ENCODE measurements at places on chromosomes 7 and 10. TPM values are rescaled to one million over a fixed set of nuclear protein-coding genes. Genes with fewer than 3 reads are reported as not detected.

DNA sequence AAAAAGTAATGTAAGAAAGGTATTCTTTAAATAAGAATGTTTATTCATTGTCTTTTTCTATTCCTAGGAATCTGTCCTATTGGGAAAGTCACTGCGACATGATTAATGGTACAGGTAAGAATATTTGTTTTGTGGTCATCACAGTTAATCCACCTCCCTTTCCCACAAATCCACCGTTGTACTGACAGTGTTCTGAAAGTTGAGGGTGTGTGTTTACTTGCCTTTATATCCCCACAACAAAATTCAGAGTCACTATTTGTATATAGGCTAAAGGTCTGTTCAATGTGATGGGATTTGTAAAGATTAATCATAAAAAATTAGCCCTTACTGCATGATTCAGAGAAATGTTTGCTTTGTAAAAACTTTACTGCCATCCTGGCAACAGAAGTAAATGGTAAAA is 27.9 kb downstream of the CD36 start:
- DNase-seq, result no peak

GRCh38 chr10:124997771-124998623 is 56.1 kb downstream of the ZRANB1 start:
- no peak for DNase-seq

DNA sequence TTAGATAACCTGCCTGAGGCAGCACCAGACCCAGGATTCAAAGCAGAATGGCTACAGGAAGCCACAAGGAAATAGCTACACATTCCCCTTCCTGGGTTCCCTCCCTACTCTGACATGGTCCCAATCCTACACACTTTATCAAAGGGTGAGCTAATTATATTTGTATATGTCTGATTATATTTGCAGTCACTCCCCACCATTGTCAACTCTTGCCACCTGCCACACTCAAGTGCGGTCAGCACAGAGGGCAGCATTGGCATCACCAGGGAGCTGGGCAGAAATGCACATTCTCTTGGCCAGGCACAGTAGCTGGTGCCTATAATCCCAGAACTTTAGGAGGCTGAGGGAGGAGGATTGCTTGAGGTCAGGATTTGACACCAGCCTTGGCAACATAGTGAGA is 114.1 kb upstream of the PDLIM1 start:
- no peak for DNase-seq

DNA sequence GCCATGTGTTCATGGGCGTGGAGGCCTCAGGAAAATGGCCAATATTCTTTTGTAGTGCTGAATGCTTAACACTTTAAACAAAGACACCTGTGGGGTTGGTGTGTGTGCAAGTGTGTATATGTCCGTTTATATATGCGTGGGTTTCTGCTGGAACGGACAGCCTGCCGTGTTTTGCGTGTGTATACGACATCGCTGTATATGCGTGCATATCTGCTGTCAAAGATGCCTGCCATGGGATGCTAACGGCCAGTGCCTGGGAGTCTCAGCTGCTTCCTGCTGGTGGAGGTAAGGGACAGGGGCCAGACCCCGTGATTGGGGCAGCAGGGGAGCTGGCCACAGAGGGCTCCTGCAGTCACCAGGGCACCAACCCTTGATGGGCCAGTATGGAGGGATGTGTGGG is 216.3 kb upstream of the SHH start:
- no peak for DNase-seq

DNA sequence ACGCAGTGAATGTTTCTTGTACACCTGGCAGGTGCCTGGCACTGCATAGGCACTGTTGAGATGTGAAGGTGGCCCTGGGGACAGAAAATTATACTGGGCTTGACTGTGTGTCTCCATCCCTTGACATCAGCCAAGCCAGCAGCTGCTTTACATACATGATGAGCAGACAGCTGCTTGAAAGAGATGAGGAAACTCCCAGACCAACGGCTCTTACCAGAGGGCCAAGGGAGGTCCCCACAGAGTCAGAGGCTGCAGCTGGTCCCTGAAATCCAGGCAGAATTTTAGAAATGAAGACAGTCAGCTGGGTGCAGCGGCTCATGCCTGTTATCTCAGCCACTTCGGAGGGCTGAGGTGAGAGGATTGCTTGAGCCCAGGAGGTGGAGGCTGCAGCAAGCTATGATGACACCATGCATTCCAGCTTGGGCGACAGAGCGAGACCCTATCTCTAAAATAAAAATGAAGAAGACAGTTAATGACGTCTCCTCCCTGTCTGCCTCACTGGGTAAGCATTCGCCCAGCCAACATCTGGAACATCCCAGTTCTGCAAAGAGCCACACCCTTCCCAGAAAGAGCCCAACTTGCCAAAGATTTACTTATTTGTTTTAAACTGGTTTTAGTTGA is 17.6 kb downstream of the LIMK1 start:
- no peak for DNase-seq

DNA sequence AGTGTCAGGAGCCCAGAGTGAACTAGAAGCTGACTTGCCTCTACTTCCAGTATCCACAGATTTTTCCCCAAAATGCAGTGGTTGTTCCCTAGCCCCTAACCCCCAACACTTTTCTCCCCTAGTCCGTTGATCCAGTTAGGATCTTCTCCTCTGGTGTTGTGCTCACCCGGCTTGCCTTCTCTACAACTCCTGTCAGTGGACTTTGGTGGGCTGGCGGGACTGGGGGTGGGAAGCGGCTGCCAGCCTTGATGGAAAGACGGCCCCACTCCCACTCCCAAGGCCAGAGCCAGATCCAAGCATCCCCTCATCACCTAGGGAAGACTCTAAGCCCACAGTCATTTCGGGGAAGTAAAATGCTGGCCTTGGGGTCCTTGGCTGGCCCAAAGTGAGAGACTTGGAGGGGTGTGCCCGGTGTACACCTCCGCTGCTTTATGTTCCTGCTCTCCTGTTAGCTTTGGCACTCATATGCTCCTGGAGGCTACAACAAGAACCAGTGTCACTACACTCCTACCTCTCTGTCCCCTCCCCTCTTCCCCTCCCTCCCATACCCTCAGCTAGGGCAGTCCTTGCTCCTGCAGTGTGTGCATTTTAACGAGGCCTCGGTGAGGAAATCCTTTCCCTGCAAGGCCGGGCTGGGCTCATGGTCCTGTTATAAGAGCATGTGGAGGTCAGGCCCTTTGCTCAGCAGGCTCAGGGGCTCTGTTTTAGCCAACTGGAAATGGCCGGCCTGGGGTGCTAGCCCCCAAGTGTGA is 930 bp upstream of the HOXA10 start:
- DNase-seq, result no peak

DNA sequence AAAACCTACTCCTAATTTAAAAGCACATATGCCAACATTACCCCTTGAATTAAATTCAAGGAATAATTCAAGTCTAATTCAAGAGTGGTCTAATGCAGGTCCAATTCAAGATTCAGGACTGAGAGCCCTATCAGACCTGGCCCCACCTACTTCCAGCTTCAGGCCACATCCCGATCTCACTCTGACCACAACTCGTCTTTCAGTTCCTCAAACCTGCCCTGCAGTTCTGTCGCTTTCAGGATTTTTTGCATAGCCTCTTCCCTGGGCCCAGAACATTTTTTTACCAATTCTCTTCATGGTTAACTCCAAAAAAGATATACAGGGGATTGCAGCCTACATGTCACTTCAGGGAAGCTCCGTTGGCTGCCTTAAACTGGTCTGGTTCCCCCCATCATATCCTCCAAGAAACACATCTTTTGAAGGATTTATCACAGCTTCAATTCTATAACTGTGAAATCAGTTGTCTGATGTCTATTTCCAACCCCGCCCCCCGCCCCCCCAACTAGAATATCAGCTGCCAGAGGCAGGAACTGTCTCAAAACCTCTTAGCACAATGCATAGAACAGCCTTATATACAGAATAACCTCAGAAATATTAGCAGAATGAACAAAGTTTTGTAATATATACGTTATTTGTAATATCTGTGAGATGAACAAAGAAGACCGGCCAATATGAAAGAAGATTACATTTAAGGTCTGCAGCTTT is 20.8 kb downstream of the CCDC6 start:
- DNase-seq, result no peak

DNA sequence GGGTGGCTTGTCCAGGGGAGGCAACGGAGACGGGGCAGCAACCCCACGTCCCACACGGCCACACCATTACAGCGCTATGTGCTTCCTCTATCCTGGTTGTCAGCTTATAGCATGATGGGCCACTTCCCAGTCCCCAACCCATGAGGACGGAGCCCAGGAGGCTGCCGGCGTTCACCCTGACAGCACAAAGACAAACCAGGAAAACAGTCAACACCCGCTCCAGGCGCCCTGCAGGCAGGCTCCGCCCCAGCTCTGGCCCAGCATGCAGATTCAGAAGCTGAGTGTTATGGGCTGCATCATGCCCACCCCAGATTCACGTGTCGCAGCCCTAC is 14.8 kb downstream of the WDR86 start:
- DNase-seq, result no peak

- peak; percentile 14 for DNase-seq
Observed at GRCh38 chr7:91288208-91288824, 24.1 kb downstream of the FZD1 start.

GRCh38 chr10:82310839-82311238 is 435.8 kb downstream of the NRG3 start:
- DNase-seq, result no peak

DNA sequence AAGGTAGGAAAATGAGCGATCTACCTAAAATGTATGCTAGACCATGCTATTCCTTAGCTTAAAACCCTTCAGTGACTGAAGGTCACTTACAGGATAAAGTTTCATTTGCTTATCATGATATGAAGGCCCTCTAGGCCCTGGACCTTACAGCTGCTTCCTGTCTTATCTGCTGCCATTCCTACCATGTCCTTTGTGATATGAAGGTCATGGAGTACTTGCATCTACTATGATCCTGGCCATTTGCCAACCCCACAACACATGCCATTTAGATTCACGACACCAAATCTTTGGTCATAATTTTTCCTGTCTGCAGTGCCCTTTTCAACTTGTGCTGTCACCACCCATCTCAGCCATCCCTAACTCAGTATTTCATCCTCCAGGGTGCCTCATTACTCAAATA is 181.8 kb upstream of the MDFIC start:
- DNase-seq, result no peak

GRCh38 chr10:133012573-133013359 is 70.4 kb upstream of the CFAP46 start:
- DNase-seq, result peak; percentile 33

DNA sequence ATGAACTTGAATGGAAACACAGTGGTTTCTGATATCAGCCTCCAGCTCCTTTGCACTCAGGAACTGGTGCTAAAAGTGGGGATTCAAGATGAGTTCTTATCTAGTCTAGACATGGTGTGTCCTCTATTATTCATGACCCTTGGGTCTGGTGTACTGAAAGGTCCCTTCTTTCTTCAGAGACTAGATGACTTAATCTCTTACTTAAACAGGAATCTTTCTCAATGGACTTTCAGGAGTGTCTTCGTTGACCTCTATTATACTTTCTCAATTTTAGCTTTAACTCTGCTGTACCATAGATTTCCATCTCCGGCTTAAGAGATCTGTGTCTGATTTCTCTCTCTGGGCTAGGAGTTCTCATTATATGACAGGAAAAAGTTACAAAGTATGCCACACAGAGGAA is 83.5 kb upstream of the INHBA start:
- no peak for DNase-seq

DNA sequence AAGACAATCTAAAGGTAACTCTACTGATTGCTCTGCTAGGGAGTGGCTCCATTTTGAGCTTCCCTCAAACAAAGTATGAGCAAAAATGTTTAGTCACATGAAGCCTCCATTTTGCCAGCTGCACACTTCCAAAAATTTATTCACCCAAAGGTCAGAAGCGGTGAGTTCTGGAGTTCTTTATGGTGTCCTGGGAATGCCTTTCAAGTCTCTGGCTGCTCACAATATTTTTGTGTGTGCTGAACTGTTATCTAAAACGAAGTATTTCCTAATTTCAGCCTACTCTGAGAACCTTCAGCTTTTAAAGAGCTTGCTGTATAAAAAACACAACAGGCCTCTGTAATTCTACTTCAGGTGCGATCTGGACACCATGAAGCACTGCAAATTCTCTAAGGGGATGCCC is 15.6 kb downstream of the NRCAM start:
- DNase-seq, result no peak

DNA sequence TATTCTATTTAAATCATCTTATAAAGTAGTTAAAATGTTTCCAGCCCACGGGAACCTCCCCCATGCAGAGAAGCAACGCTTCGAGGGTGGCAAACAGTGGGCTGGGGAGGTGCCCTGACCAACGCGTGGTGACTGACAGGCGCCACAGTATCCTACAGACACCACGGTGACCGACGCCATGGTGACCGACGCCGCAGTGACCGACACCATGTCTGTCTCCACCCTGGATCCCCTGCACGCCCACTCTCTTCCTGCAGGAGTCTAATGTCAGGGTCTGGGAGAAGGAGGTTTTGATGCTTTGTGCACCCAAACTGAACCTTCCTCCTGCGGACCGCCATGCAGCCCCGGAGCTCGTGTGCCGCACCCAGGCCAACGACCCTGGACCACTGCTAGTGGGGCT is 464.4 kb downstream of the PTPRN2 start:
- DNase-seq, result no peak

DNA sequence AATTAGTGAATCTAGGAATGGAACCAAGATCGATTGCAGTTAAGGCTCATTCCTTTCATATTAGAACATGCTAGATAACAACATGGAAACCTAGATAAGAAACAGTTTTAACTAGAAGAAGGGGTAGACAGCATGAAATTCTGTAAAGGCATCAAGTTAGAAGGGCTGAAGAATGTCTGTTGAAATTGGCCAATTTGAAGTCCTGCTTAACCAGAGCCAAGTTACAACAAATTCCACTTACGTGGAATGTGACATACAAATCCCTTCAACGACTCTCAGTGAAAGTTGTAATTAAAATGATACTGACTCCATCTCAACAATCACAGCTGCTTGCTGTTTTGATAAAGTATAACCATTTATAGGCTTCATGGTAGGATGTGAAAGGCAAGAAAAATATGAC is 1065.7 kb downstream of the DNAJB9 start:
- no peak for DNase-seq

GRCh38 chr10:45408421-45409319 is 34.7 kb downstream of the ALOX5 start:
- DNase-seq, result no peak

DNA sequence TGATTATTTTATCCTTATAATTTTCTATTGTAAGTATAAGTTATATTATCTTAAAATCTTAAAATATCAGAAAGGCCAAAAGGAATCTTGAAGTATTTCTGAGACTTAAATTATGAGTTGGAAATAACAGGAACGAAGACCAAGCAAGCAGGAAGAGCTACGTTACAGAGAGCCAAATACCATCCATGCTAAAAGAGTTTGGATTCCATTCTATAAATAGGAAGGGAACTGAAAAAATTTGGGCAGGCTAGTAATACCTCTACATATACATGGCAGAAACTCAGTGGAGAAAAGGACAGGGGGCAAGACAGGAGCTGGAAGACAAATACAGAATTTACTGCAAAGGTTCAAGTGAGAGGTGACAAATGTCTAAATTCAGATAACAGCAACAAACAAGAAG is 16.7 kb downstream of the ITGB1 start:
- no peak for DNase-seq

- DNase-seq, result no peak
Observed at GRCh38 chr7:49986191-49986590, 106.9 kb downstream of the ZPBP start.

The TMEM270 gene
- 0.23 TPM for total RNA-seq

The KAZALD1 gene
- total RNA-seq, result 13.4 TPM

The IL15RA gene
- 22.9 TPM for total RNA-seq

The HABP2 gene
- not detected for total RNA-seq

The AQP1 gene
- total RNA-seq, result not detected

The AKR1D1 gene
- total RNA-seq, result not detected

The C10orf67 gene
- total RNA-seq, result 0.10 TPM

The CYP2C9 gene
- not detected for total RNA-seq

The ZNF804B gene
- not detected for total RNA-seq

The PRTFDC1 gene
- total RNA-seq, result 0.30 TPM

The PDK4 gene
- not detected for total RNA-seq

The GDF2 gene
- not detected for total RNA-seq

The SYT15 gene
- 0.08 TPM for total RNA-seq

The MACROH2A2 gene
- total RNA-seq, result 0.32 TPM
